ENCODE measurements at places on chromosomes 11 and 22. TPM values are rescaled to one million over a fixed set of nuclear protein-coding genes. Genes with fewer than 3 reads are reported as not detected.

GRCh38 chr22:20486229-20486628 is 9.4 kb downstream of the KLHL22 start:
- H3K27ac ChIP-seq: no peak overlapping the region
- H3K27me3 ChIP-seq: no peaks in the 10 kb centered on the region
- H3K4me3 ChIP-seq: no peak overlapping the region
- no peaks in the 10 kb centered on the region for H3K4me1 ChIP-seq
- DNase-seq: no peak

GRCh38 chr11:22656130-22656529 is 10.3 kb upstream of the GAS2 start:
- DNase-seq: no peak
- peaks cover 1% of the 10 kb centered on the region for H3K36me3 ChIP-seq
- H3K4me3 ChIP-seq: no peak overlapping the region
- H3K27me3 ChIP-seq: no peaks in the 10 kb centered on the region

- no peaks in the 10 kb centered on the region for H3K36me3 ChIP-seq
- DNase-seq: peak; percentile 44
- no peak overlapping the region for H3K27ac ChIP-seq
- no peaks in the 10 kb centered on the region for H3K27me3 ChIP-seq
Measured at GRCh38 chr11:116180806-116181600, 591.8 kb downstream of the BUD13 start.

DNA sequence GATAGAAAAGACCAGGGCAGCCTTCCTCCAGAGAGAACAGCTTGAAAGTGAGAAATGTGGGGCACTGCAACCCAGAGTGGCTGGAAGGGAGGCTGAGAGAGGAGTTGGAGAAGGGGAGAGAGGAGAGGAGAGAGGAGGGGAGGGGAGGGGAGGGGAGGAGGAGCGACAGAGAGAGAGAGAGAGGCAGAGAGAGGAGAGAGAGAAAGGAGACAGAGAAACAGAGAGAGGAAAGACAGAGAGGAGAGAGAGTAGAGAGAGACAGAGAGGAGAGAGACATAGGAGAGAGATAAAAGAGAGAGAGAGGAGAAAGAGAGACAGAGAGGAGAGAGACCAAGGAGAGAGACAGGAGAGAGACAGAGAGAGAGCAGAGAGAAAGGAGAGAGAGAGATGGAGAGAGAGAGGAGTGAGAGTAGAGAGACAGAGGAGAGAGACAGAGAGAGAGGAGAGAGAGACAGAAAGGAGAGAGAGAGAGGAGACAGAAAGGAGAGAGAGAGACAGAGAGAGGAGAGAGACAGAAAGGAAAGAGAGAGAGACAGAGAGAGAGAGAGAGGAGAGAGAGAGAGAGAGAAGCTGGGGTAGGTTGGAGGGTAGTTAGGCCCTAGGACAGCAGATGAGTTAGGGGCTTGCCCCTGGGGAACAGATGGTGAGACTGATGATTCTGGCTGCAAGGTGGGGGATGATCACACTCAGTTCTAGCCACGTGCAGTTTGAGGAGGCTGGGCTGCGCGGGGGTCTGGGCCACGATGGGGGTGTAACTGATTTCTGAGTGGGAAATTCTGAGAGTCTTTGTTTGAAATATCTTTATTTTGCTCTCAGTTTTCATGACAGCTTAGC is 8.5 kb upstream of the SCYL1 start:
- no peak overlapping the region for H3K27ac ChIP-seq
- no peak for DNase-seq
- H3K36me3 ChIP-seq: no peaks in the 10 kb centered on the region

- H3K27me3 ChIP-seq: no peaks in the 10 kb centered on the region
- H3K36me3 ChIP-seq: peaks cover 12% of the 10 kb centered on the region
- H3K27ac ChIP-seq: no peak overlapping the region
- no peak overlapping the region for H3K4me3 ChIP-seq
- no peak for DNase-seq
Measured at GRCh38 chr22:31637447-31637890, 24.5 kb downstream of the PISD start.

- DNase-seq: no peak
- H3K36me3 ChIP-seq: peaks cover 30% of the 10 kb centered on the region
- no peaks in the 10 kb centered on the region for H3K27me3 ChIP-seq
- H3K4me3 ChIP-seq: no peak overlapping the region
- no peaks in the 10 kb centered on the region for H3K4me1 ChIP-seq
Measured at GRCh38 chr22:24401931-24402367, 25.4 kb upstream of the ADORA2A start.

- H3K4me3 ChIP-seq: no peak overlapping the region
- H3K27me3 ChIP-seq: no peaks in the 10 kb centered on the region
- DNase-seq: peak; percentile 95
- H3K27ac ChIP-seq: no peak overlapping the region
- peaks cover 2% of the 10 kb centered on the region for H3K4me1 ChIP-seq
Measured at GRCh38 chr22:42313804-42314581, 43.5 kb upstream of the TCF20 start.

DNA sequence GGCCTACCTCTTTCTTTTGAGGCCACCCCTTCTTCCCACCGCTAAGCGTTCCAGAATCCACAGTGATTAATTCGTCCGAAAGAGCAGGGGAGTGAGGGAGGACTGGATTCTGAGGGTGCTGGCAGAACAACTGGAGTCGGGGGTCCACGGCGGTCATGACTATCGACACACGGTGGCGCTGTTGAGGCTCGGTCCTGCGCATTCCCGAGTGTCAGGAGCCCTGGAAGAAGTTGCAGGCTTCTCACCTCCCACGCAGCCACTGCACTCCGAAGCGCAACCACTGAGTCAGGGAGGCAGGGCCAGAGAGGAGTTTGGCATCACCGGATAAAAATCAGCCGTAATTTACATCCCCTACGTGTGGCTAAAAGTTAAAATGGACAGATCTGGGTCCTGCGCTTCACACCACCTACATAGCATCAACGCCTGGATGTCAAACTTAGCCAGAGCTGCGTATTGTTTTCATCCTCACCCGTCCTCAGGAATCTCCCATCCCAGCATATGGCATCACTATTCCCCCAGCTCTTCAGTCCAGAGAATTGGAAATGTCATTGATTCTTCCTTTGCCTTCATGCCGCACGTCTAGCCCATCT is 10.7 kb upstream of the CTSF start:
- H3K36me3 ChIP-seq: peaks cover 16% of the 10 kb centered on the region
- H3K27ac ChIP-seq: no peak overlapping the region
- DNase-seq: peak; percentile 87
- no peaks in the 10 kb centered on the region for H3K4me1 ChIP-seq
- no peak overlapping the region for H3K4me3 ChIP-seq

- no peaks in the 10 kb centered on the region for H3K27me3 ChIP-seq
- H3K27ac ChIP-seq: no peak overlapping the region
- H3K4me3 ChIP-seq: no peak overlapping the region
- no peaks in the 10 kb centered on the region for H3K36me3 ChIP-seq
- peak; percentile 80 for DNase-seq
Measured at GRCh38 chr22:29394931-29395581, 6.7 kb upstream of the AP1B1 start.

DNA sequence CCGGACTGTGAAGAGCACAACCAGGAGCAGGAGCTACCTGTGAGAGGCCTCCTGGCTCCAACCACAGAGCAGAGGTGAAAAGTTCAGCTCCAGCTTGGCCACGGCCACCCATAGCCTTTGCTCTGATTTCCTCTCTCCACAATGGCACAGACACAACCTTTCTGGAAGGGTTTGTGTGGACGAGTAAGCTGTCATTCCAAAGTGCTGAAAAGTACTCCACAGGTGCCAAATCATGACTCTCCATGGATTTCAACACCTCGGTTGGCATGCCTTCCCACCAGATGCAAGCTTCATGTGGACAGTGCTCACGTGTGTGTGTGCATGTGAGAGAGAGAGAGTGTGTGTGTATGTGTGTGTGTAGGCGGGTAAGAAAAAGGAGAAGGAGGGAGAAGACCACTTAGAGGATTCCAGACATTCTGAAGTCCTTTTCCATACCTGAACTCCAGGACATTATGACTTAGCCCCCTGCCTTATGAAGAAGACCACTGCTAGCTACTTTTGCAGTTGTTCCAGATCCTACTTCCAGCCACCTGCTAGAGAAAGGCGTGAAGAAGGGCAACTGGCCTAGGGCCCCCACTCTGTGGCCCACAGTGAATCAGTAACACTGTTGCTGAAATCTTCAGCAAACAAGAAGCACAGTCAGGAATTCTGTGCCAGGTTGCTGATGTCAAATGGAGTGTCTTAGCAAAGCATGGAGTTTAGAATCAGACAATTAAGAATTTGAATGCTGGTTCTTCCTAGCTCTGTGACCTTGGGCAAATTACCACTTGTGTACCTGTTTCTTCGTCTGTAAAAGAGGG is 13.9 kb upstream of the NAV2 start:
- peaks cover 4% of the 10 kb centered on the region for H3K4me1 ChIP-seq
- H3K4me3 ChIP-seq: no peak overlapping the region
- H3K36me3 ChIP-seq: no peaks in the 10 kb centered on the region
- H3K27ac ChIP-seq: no peak overlapping the region

DNA sequence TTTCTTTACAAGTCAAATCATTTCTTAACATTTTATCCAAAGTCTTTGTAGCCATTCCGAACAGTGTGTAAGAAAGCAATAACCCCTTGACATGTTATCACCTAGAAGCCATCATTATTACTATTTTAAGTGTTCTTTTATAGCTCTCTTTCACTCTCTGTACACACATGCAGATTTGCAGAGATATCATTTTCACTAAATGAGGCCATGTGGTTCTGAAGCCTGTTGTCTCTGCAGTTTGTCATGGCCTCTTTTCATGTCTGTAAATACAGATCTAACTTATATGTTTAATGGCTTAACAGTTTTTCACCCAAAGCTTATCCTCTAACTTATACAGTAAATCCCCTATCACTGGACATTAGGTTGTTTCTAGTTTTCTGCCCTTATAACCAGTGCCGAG is 166.8 kb downstream of the MYO18B start:
- no peak for DNase-seq
- H3K27me3 ChIP-seq: no peaks in the 10 kb centered on the region
- no peak overlapping the region for H3K4me3 ChIP-seq
- no peak overlapping the region for H3K27ac ChIP-seq

DNA sequence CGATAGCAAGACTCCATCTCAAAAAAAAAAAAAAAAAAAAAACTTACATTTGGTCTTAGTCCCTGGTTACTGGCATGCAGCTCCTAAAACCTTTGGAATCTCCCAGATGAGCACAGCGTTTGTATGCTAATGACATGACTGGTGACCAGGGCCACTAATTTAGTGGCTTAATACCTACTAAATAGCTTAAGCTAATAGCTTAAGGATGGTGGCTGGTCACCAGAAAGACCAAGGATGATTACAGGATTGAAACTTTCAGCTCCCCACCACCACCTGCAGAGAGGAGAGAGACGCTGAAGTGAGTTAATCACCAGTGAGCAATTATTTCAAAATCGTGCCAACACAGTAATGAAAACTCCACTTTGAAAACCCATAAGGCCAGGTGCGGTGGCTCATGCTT is 37.1 kb downstream of the DENND5A start:
- H3K4me3 ChIP-seq: no peak overlapping the region
- H3K27me3 ChIP-seq: peaks cover 8% of the 10 kb centered on the region
- no peak overlapping the region for H3K27ac ChIP-seq
- DNase-seq: peak; percentile 18
- H3K4me1 ChIP-seq: peaks cover 16% of the 10 kb centered on the region
- 0 out of 2 replicates have a peak, but pooled peaks cover 4% of the 10 kb centered on the region for H3K36me3 ChIP-seq

GRCh38 chr22:48368975-48369525 is 1458.6 kb downstream of the BRD1 start:
- H3K4me1 ChIP-seq: peaks cover 6% of the 10 kb centered on the region
- H3K36me3 ChIP-seq: no peaks in the 10 kb centered on the region
- peak overlapping the region; percentile 33 for H3K4me3 ChIP-seq
- peak overlapping the region; percentile 71 for H3K27ac ChIP-seq
- H3K27me3 ChIP-seq: no peaks in the 10 kb centered on the region

DNA sequence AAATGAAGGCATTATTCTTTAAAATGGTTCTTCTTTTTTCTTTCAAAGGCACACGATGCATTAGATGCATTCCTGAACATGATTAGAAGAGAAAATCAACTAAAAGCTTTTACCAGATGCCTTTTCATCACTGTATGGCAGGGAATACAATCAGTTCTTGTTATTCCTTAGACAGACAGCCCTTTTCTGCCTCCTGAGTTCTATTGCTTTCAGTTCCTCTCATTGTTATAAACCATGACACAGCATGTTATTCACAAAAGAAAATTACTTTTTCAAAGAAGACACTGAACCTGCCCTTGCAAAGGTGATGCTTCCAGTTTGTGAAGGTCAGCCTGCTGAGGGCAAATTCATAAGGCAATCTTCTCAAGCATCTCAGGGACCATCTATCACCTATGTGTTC is 70.1 kb downstream of the FAM181B start:
- no peak overlapping the region for H3K4me3 ChIP-seq
- H3K27me3 ChIP-seq: no peaks in the 10 kb centered on the region
- no peak overlapping the region for H3K27ac ChIP-seq
- H3K4me1 ChIP-seq: no peaks in the 10 kb centered on the region

DNA sequence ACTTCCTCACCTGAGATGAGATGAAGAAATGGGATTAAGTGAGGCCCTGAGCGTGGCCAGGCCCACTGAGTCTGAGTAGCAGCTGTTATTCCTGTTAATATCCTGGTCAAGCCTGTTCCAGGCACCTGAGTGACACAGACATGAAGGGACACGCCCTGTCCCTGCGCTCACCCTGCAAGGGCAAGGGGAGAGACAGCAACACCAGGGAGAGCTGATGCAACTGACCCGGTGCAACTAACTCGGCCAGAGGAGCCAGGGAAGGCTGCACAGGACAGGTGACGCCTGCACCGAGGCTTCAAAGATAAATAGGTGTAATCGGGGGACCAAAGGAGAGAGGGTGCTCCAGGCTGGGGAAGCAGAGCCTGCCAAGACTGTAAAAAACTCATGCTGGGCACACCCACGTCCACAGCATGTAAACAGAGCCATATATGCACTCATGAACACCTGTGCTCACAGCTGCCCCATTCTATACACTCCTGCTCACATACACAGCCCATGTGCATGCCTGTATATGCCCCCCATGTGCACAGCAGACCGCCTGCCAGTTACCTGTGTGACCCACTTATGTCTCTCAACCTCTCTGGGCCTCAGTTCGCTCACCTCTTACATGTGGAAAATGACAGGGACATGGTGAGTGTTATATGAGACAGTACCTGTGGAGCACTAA is 22.8 kb upstream of the GCAT start:
- no peak overlapping the region for H3K27ac ChIP-seq
- no peaks in the 10 kb centered on the region for H3K4me1 ChIP-seq
- H3K4me3 ChIP-seq: no peak overlapping the region
- no peaks in the 10 kb centered on the region for H3K27me3 ChIP-seq
- DNase-seq: peak; percentile 27

DNA sequence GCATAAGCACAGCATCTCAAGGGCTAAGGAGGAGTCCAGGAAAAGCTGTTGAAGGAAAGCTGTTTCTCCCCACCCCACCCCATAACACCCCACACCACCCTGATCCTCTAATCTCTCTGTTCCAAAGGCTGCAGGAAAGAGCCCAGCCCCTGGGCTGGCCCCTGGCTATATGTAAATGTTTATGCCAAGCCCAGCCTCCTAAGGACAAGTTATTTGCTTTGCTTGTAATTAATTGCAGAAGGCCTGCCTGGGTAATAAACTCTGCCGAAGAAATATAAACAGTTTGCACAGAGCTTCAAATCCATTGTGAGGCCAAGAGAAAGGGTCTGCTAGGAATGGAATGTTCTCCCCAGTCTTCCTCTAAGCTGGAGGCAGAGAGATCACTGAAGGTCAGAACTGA is 21.2 kb downstream of the ARRB1 start:
- peaks cover 14% of the 10 kb centered on the region for H3K4me1 ChIP-seq
- DNase-seq: no peak
- H3K36me3 ChIP-seq: peaks cover 11% of the 10 kb centered on the region
- H3K4me3 ChIP-seq: no peak overlapping the region
- H3K27me3 ChIP-seq: no peaks in the 10 kb centered on the region

The RIBC2 gene
- 3.3 TPM for total RNA-seq

The CLNS1A gene
- 165 TPM for total RNA-seq

The SRRD gene
- total RNA-seq: 32.2 TPM

The OR51B5 gene
- not detected for total RNA-seq

The PTPN5 gene
- 1.4 TPM for total RNA-seq

The IFITM2 gene
- 421 TPM for total RNA-seq

The CELSR1 gene
- 21.2 TPM for total RNA-seq
